ENCODE measurements at places on chromosomes 12 and 14. TPM values are rescaled to one million over a fixed set of nuclear protein-coding genes. Genes with fewer than 3 reads are reported as not detected.

Gene GLS2
- not detected for total RNA-seq

Gene WSCD2
- total RNA-seq, result 0.05 TPM

Gene CLEC1B
- total RNA-seq, result not detected

Gene SLC5A8
- total RNA-seq, result not detected

Gene CPM
- total RNA-seq, result 5.3 TPM

Gene CBLN3
- total RNA-seq, result 2.0 TPM

Gene KRT6C
- total RNA-seq, result not detected

Gene HOXC12
- not detected for total RNA-seq

Gene NGB
- not detected for total RNA-seq

Gene CAPS2
- 18.3 TPM for total RNA-seq

All from HCT116 (cell line).